ENCODE measurements at places on chromosomes 5 and 9.

DNA sequence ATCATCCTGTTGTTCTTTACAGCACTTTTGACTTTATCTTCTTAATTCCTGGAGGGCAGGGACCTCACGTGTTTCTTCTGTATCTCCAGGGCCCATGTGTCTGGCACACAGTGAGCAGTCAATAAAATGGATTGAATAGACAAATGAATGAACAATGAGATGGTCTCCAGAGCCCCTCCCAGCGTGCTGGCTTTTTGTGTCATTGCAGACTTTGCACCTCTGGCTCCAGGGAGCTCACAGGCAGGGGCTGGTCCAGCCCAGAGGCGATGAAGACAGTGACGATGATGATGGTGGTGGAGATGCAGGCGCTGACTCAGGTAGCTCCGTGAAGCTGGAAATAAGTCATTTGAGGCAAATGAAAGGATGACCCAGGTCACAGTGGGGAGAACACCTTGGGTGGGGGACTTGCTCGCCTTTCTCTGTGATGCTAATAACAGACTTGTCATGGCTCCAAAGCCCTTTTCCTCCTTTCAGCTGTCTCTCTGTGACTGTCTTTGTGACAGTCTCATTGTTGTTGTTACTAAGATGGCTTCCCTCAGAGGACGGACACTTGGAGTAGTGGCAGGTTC, 30.4 kb upstream of the FABP6 start:
- no peak for DNase-seq

DNA sequence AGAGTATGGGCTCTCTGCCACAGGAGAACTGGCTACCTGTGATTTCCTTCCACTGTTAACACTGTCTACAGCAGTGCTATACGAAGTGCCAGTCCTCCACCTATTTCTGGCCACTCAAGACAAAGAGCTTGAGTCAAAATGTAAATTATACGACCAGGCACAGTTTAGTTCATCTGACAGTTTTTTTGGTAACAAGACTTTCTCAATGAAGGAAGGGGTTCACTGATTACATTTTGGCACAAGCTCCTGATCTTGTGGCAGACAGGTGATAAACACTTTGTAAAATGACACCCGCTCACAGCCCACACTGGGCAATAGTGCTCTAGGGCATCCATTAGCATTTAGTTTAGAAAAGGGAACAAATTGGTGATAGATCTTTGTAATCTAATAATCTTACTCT, 8.6 kb downstream of the RBM22 start:
- DNase-seq = no peak

DNA sequence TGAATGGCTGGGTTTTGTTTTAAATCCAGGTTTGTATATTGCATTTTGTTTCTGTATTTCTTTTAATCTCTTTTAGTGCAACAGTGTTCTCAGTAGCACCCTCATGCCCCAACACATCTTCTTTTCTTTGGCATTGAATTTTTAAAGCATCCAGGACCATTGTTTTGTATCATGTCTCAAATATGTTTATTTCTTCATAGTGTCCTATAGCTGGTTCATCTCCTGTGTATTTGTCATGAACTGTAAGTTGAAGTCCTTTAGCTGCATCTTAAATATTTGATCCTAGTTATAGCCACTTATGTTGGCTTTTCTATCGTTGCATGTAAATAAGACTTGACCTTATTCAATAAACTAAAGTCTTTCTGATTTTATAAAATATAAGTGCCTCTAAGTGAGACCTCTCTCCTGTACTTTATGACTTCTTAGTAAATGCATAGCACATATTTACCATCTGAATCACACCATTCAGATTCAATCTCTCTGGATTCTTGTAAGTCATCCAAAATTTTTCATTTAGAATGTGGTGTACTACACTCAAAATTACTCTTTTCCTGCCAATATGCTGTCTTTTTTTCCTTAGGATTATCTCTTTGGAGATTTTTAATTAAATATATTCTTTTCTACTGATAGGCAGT, 21.0 kb upstream of the ERCC6L2 start:
- DNase-seq = no peak

DNA sequence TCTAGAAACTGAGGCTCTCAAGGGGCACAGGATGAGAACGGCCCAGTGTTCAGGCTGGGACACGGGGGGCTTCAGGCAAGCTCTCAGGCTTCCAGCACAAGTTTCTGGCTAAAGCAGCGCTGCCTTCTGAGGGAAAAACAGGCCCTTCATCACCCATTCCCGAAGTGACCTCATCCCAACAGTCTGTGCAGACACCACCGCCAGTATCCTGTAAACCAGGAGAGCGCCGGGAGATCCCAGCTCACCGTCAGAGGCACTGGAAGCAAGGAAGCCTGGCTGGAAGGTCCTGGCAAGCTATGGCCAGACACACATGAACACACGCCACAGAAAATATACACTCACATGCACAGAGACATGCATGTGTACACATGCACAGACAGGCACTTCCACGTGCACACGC, 8.8 kb downstream of the SLC12A7 start:
- DNase-seq = no peak

DNA sequence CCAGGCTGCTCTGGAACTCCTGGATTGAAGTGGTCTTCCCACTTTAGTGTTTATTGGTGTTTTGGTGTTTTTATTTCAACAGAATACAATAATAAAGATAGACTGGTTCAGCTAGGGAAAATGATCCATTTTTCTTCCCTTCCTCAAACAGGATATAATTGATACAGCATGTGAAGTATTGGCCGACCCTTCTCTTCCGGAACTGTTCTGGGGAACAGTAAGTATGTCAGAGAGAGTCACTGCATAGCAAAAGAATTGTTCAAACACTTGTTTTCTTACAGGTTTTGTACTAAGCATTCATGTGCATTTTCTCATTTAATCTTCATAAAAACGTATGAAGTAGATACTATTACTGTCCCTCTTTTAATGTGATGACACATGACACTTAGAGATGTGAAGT, 31.6 kb downstream of the NUP188 start:
- no peak for DNase-seq

DNA sequence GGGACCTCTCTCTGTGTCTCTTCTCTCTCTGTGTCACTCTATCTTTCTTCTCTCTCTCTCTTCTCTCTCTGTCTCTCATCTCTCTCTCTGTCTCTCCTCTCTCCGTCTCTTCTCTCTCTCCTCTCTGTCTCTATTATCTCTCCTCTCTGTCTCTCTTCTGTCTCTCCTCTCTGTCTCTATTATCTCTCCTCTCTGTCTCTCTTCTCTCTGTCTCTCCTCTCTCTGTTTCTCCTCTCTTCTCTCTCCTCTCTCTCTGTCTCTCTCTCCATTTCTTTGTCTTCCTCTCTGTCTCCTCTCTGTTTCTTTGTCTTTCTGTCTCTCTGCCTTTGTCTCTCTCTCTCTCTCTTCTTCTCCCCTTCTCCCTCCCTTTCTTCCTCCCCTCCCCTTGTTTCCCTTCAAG, 3.2 kb upstream of the OLFM1 start:
- DNase-seq = no peak

- DNase-seq = no peak
These were observed 999 bp upstream of the DRD1 start for GRCh38 chr5:175444905-175445456.

- no peak for DNase-seq
These were observed 59.6 kb upstream of the HTR4 start for GRCh38 chr5:148713735-148714508.

DNA sequence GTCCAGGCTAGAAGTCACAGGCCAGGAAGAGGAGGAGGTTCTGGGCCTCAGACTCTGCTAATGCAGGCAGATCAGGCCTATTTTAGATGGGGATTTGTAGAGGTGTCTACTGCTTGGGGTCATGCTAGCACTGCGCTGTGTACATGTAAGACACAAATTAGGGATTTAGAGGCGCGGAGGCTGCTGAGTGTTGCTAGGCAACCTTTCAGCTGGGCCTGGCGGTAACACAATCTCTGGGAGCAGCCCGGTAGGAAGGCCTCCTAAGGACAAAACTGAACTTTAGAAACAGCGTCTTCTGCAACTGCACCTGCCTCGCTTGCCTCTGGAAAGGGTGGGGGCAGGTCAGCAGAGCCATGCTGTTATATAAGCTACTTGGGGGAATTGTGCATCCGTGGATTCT, 147.9 kb downstream of the MACROH2A1 start:
- DNase-seq = no peak

- no peak for DNase-seq
These were observed 65.2 kb downstream of the TMEM167A start for GRCh38 chr5:83011985-83012384.

- DNase-seq = no peak
These were observed 11.1 kb upstream of the VPS13A start for GRCh38 chr9:77166193-77166592.

- DNase-seq = no peak
These were observed 379.0 kb downstream of the GLIS3 start for GRCh38 chr9:3920604-3921582.

DNA sequence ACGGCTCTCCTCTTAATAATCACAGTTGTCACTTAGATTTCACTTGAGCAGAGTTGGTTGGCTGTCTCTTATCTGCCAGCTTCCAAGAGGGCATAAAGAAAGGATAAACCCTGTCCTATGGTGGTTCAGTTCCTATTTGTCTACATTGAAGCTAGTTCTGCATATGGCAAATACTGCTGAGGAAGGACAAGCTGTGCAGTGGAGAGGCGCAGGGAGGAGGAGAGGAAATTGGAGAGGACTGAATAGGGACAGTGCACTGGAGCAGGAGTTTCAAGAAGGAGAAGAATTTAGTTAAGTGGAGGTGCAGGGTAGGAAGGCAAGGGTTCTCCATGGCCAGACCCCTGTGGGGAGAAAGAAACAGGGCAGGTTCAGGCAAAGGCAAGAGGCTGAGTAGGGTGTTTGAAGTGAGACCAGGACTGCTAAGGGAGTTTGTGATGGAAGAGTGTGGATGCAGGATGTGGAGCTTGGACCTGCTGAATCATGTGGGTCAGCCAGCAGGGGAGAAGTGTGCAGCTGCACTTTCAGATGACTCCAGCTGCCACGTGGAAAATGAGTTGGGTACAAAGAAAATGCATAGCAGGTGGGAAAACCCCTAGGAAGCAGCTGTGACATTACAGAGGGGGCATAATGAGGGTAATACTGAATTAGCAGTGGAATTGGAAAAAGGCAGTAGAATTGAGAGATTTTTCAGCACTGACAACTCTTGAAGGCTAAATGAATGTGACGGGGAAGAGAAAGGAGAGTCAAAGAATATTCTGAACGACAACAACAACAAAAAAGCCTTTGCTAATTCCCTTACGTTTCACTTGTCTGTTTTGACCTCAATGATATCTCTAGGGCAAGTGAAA, 66.8 kb downstream of the MAMDC2 start:
- no peak for DNase-seq

- no peak for DNase-seq
These were observed 300.7 kb upstream of the FTMT start for GRCh38 chr5:121550989-121551388.

GRCh38 chr5:143154510-143155370, 248.7 kb downstream of the NR3C1 start:
- no peak for DNase-seq

DNA sequence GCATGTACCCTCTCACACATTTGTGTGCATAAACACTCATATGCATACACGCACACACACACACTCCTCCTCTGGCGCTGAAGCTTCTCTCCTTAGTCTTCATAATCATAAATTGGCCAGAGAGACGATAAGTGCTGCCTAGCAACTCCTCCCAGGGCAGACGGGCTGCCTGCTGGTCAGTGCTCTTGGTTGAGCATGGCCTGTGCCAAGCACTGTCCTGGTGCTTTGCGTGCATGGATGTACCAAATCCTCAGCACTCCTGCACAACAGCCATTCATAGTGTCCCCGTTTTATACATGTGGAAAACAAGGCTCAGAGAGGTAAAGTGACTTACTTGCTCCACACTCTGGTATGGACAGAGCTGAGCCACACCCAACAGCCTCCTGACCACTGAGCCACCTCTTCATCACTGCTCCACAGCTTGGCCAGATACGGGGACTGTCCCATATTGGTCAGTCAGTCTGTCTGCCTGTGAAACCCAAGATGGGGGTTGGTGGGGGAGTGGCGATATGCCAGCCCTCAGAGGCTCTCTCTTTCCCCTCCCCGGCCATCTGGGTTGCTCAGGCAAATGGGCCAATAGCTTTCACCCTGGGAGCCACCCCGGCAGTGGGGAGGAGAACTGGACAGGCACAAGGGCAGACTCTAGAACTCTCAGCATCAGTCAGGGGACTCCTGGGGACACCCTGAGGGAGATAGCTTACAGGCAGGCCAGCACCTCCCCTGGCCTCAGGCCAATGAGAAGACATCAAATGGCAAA, 64.3 kb upstream of the GARNL3 start:
- DNase-seq = no peak

GRCh38 chr5:129909225-129909624, 5.0 kb downstream of the CHSY3 start:
- no peak for DNase-seq

GRCh38 chr5:138458384-138458783, 6.9 kb upstream of the EGR1 start:
- DNase-seq = no peak
